Right kidney (tissue), 9 donors: ENCODE measurements at places on chromosomes 5 and 9.

DNA sequence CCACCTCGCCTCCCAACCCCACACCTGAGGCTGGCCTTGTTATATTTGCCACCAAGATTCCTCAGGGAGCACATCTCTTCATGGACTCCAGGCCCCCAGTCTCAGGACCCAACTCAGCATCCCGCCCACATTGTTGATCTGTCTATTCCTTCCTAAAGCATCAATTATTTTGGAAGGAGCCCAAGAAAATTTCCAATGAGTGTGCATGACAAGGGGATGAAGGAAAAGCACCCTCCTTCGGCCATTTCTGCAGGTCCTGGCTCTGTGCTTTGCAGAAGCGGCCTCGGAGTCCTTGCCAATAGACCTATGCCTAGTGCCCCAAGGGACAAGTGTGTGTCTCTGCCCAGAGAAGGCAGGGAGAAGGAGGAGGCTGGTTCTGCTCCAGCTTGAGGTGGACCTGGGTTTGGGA lies 273.2 kb downstream of the GADD45G start:
- DNase-seq, result no peak

DNA sequence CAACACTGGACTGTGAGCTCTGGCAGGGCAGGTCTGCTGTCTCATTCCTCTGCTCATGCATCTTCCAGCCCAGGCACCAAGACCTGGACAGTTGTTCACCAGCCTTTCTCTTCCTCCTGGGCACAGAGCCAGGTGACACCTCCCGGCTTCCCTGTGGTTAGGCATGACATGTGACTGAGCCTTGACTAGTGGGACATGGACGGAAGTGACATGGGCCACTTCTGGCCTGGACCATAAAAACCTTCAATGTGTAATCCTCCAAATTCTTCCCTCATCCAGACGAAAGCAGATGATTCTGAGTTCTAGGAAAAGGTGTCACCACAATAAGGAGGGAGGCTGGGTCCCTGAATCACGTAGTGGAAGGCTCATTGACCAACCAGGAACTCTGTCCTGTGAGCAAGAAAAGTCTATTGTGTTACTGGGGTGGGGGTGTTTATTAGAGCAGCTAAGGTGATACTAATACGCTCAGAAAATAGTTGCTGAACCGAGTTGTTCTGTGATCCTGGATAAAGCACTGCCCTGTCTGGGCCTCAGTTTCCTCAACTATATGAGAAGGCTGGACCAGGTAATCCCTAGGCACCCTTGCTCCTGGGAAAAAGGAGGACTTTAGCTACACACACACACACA lies 26.6 kb upstream of the CRB2 start:
- no peak for DNase-seq

GRCh38 chr5:55254802-55255201 lies 21.4 kb upstream of the CCNO start:
- DNase-seq, result no peak

GRCh38 chr9:113160571-113160970 lies 9.8 kb downstream of the SLC31A2 start:
- no peak for DNase-seq

GRCh38 chr5:141338538-141339306 lies at the start of gene PCDHGA2:
PCDHGA2 (plus strand) TSS chr5:141338760.
- peak; percentile 47 for DNase-seq

DNA sequence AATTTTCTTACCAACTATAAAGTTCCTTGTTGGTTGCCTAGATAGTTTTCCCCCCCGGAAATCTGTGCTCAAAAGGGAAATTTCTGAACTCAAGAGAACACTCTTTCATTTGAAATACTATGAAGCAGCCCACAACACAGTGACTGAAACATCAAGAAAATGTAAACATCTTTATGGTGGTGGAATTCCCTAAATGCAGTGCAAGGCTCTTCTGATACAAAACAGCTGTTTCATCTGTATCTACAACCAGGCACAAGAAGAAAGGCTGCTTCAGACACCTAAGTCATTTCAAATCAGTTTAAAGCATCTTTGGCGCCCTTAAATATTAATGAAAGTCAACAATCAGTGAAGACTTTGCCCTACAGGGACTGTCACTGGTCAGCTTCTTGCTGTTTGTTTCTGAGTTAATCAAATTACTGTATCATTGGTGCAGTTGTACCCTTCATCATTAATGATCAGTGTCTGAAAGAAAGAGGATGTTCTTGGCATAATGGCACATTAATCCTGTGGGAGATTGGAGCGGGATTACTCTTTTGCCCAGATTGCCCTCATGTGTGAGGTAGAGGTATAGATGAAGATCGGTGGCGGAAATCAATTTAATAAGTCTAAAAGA lies 947.0 kb downstream of the NR2F1-AS1 start:
- DNase-seq, result no peak

GRCh38 chr9:76921165-76921564 lies 15.3 kb upstream of the PRUNE2 start:
- DNase-seq, result no peak

GRCh38 chr5:146867996-146868708 lies 10.4 kb downstream of the PPP2R2B start:
- DNase-seq, result no peak

DNA sequence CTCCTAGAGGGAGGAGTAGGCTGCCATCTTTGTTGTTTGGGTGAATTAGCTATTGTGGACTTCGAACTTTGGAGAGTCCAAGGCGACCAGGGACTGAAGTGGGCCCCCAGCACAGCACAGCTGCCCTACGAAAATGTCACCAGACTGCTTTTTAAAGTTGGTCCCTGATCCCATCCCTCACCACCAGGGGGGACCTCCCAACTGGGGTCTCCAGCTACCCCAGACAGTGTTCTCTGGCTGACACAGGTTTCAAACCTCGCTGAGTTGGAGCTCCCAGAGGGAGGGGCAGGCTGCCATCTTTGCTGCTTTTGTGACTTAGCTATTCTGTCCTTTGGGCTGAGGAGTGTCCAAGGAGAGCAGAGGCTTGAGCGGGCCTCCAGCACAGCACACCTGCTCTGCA lies 45.7 kb upstream of the ADRB2 start:
- no peak for DNase-seq

- no peak for DNase-seq
These were observed 3.6 kb downstream of the LURAP1L start for GRCh38 chr9:12778389-12778788.

GRCh38 chr5:55865831-55866230 lies 14.7 kb downstream of the IL31RA start:
- DNase-seq, result no peak

- no peak for DNase-seq
These were observed 53.1 kb downstream of the LMNB1 start for GRCh38 chr5:126830061-126830460.

- no peak for DNase-seq
These were observed 16.7 kb upstream of the THG1L start for GRCh38 chr5:157714596-157714864.

DNA sequence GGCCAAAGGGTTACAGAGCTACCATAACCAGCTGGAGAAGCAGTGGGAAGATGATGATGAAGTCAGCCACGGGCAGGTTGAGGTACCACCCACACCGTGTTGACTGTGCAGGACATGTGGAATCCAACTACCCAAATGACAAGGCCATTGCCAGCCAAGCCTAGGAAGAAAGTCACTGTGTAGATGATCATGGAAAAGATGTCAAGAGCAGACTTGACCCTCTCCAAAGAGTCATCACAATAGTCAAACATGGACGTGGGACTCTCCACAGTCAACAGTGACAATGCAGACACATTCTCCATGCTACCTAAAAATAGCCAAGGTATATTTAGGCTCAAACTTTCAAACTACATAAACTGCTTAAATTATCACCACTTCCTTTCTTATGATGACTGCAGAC lies 20.9 kb upstream of the SPINK1 start:
- no peak for DNase-seq

- no peak for DNase-seq
These were observed 23.9 kb downstream of the GTF3C4 start for GRCh38 chr9:132694144-132694543.

- DNase-seq, result no peak
These were observed 50.3 kb upstream of the PSD2 start for GRCh38 chr5:139745132-139745799.

GRCh38 chr5:32225445-32225844 lies 51.3 kb upstream of the GOLPH3 start:
- peak; percentile 32 for DNase-seq

DNA sequence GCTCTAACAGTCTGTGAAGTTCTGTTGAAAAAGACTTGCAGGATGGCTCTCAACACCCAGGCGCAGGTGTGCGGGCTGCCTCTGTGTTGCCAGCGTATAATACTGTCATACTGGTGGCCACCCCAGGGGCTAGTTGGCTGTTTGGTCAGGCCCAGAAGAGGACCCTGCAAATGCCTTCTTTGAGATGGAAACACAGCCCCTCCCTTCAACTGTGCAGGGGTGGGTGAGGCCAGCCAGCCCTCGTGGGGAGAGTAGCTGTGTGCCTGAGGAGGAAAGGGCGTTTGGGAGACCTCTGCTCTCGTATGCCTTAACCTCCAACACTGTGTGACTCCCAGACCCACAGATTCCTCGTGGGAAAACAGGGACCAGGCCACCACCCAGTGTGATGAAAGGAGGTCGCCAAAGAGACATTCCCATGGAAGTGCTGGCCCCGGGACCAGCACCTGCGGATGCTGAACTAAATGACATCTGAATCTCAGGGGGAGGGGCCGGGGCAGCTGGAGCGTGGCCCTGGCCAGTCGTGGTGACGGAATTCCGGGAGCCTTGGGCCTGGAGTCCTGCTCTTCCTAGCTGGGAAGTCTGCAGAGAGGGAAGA lies 11.3 kb upstream of the SCGB3A1 start:
- no peak for DNase-seq

- DNase-seq, result peak; percentile 22
These were observed 56.2 kb downstream of the PLAC8L1 start for GRCh38 chr5:146048994-146049703.

DNA sequence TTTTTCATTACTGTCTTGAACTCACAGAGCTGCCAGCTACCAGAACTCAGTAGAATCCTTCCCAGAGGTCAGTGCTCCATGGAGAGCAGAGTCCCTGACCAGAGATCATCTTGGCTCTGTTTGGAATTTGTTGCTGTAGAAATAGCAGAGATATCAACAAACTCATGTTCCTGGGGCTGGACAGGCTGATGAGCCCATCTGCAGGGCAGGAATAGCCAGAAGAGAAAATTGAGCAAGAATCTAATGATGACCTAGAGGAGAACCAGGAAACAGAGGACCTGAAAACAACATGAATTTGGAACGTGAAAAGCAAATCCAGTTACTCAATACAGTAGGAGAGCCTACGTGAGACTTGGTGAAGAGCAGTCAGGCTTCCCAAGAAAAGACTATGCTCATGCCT lies 437.8 kb downstream of the PLK2 start:
- DNase-seq, result no peak

GRCh38 chr5:72472031-72472430 lies 35.2 kb downstream of the ZNF366 start:
- DNase-seq, result no peak

DNA sequence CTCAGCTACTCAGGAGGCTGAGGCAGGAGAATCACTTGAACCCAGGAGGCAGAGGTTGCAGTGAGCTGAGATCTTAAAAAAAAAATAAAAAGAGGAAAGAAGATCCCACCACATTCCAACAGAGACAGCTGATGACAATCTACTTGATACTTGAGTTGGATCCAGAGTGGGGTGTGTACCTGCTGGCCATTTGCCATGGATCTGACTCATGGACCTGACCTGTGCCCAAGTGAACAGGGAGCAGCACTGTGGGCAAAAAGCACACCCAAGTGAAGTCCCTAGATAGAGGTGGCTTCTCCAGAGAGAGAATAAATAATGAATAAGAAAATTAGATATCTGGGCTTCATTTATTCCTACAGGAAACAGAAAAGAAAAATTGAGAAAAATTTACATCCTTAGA lies 81.2 kb upstream of the MIER3 start:
- DNase-seq, result no peak

GRCh38 chr5:102048940-102049339 lies 247.1 kb downstream of the SLCO4C1 start:
- DNase-seq, result no peak

- no peak for DNase-seq
These were observed 21.4 kb downstream of the PJA2 start for GRCh38 chr5:109388407-109388806.

GRCh38 chr9:119905724-119906123 lies 536.5 kb upstream of the BRINP1 start:
- no peak for DNase-seq

DNA sequence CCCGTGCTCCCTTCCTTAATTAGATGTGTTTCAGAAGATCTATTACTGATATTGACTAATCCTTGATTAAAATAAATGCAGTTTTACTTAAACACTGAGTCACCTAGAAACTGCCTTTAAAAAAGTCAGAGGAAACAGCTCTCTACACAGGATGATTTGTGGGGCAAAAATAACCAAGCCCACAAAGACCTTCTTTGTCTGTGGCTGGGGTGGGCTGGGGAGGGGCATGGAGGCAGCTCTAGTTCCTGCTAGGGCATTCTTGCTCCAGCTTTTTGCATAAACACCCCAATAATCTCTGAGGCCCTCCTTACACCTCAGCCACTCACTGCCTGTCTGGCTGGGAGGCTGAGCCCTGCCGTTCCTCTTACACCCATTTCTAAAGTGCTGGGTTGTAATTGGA lies 227.6 kb upstream of the DAP start:
- no peak for DNase-seq

- DNase-seq, result no peak
These were observed 74.0 kb downstream of the C9orf85 start for GRCh38 chr9:71985297-71985911.

DNA sequence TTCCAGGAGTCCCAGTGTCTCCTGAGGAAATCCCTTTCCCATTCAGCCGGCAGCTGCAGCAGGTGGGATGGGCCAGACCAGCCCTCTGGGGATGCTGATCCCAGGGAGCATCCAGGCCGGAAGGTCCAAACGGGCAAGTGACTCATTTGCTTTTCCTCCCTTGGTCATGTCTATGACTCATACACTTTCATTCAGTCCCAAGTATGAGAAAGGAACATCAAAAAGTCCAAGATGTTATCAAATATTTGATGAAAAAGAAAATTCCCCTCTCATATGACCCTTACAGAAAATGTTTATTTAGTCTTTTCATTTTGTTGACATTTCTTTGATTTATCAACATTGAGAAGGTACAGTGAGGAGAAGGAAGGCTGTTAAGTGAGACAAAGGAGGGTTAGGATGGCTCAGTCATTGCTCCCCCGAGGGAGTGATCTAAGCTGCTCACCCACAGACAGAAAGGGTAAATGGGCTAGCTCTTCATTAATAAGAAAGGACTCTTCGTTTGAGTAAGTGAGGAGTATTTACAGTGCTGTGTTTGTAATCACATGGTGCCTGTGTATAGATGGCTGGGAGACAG lies 117.6 kb upstream of the ANKRD55 start:
- DNase-seq, result no peak

GRCh38 chr9:97534961-97535594 lies 33.6 kb downstream of the TMOD1 start:
- DNase-seq, result no peak

DNA sequence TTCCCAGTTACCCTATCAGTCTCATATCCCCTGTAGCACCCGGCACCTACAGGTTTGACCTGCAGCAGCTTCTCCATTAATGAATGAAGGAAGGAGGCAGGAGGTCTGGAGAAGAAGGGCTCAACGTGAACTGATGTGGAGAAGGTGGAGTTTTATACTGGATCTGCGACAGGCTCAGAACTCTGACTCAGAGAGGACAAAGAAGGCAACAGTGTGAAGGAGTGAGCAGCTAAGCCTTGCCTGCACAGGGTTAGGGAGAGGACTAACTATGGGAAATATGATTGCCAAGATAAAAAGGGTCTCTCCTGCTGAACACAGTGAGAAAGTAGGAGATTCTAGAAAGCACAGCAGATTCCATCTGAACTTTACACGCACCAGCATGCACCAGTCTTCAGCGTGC lies 23.6 kb downstream of the RASEF start:
- DNase-seq, result no peak

GRCh38 chr5:181235323-181235688 lies 8.4 kb downstream of the RACK1 start:
- no peak for DNase-seq
